Stromal cell of bone marrow (primary cell): ENCODE measurements at places on chromosomes 11 and 22.

- DNase-seq = no peak
Observed at GRCh38 chr11:35609656-35610055, 8.6 kb upstream of the FJX1 start.

DNA sequence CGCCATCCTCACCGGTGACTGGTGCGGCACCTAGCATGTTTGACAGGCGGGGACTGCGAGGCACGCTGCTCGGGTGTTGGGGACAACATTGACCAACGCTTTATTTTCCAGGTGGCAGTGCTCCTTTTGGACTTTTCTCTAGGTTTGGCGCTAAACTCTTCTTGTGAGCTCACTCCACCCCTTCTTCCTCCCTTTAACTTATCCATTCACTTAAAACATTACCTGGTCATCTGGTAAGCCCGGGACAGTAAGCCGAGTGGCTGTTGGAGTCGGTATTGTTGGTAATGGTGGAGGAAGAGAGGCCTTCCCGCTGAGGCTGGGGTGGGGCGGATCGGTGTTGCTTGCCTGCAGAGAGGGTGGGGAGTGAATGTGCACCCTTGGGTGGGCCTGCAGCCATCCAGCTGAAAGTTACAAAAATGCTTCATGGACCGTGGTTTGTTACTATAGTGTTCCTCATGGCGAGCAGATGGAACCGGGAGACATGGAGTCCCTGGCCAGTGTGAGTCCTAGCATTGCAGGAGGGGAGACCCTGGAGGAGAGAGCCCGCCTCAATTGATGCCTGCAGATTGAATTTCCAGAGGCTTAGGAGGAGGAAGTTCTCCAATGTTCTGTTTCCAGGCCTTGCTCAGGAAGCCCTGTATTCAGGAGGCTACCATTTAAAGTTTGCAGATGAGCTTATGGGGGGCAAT is 1.1 kb downstream of the NEAT1 start:
- DNase-seq = no peak

DNA sequence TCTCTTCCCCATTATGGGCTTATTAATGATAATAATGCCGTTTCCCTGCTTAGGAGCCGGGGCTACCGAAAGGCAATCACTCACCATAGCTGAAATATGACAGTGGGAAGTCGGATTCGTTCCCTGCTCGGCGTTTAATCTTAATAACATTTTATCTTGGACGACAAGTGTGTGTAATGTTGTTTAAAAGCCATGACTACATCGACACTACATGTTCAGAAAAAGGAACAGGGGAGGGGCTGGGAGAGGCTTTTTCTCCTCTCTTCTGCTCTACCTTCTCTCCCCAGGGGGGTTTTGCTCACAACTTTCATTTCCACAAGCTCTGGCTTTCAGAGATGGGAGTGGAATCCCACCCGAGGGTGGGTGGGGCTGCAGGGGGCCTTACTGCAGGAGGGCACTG is 105.5 kb downstream of the DSCAML1 start:
- DNase-seq = no peak

DNA sequence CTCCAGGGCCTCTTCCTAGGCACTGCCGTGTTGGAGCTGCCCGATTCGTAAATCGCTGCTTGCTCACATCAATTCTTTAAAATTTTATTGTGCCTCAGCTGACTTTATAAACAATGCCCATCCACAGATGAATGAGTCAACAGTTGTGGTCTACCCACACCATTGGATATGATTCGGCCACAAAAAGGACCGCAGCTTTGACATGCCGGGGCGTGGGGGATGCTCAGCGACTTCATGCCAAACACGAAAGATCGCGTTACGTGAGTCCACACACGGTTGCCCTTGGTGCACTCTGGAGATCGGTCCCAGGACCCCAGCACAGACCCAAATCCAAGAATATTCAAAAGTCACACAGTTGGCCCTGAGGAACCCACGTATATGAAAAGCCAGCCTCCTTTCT is 195.7 kb downstream of the CTTN start:
- no peak for DNase-seq

GRCh38 chr22:25347752-25348102 is 128.3 kb downstream of the CRYBB2 start:
- DNase-seq = no peak

GRCh38 chr11:107547961-107548360 is 17.6 kb downstream of the ALKBH8 start:
- no peak for DNase-seq

DNA sequence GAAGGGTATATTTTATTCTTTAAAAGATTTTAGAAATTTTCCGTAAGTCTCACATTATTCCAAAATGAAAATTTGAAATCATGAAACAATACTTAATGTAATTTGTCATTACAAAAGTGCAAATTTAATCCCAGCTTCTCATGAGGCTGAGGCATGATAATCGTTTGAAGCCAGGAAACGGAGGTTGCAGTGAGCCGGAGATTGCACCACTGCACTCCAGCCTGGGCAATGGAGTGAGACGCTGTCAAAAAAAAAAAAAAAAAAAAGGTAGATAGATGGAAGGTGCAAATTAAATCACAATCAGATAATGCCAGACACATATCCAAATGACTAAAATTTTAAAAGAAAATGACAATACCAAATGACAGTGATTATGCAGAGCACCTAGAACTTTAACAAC is 644.2 kb downstream of the FAM181B start:
- DNase-seq = no peak

DNA sequence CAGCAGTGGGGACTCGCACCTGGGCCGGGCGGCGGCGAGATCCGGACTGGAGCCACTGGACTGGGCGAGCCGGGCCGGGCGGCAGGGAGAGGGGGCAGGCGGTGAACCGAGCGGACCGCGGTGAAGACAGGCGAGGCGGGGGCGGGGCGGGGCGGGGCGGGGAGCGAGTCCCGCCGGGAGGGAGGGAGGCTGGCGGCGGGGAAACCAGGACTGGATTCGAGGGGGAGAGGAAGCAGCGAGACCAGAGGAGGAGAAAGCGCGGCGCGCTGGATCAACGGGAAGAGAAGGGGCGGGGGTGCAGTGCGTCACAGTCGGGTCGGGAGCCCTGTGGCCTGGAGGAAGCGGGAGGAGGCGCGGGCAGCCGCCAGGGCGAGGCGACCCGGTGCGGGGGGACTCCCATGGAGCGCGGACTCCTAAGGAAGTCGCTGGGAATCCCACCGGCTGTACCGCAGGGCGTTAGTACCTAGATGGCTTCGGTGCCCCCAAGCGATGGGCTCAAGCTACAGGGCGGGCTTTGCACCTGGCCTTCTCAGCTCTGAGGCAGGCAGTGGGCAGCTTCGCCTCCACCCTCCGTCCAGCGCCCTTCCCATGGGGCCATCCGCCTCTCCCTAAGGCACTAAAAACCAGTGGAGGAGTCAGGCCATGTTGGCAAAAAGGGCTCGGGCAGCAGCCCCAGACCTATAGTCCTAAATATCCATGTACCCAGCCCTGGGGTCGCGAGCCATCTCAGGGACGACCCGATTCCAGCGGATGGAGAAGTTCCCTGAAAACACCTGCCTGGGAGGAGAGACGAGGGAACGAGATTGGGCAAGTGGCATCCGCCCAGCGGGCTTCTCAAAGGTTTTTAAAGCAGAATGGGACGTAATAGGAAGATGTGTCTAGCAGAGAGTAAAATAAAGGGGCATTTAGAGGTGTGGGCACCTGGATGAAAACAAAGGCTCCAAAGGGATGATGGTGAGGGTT is at the start of gene TMEM121B:
Gene TMEM121B, minus strand, starts transcription at position 128 of the 963 bp plus-strand sequence. CDS start 233 bp downstream, outside the sequence.
- DNase-seq = peak; percentile 11

DNA sequence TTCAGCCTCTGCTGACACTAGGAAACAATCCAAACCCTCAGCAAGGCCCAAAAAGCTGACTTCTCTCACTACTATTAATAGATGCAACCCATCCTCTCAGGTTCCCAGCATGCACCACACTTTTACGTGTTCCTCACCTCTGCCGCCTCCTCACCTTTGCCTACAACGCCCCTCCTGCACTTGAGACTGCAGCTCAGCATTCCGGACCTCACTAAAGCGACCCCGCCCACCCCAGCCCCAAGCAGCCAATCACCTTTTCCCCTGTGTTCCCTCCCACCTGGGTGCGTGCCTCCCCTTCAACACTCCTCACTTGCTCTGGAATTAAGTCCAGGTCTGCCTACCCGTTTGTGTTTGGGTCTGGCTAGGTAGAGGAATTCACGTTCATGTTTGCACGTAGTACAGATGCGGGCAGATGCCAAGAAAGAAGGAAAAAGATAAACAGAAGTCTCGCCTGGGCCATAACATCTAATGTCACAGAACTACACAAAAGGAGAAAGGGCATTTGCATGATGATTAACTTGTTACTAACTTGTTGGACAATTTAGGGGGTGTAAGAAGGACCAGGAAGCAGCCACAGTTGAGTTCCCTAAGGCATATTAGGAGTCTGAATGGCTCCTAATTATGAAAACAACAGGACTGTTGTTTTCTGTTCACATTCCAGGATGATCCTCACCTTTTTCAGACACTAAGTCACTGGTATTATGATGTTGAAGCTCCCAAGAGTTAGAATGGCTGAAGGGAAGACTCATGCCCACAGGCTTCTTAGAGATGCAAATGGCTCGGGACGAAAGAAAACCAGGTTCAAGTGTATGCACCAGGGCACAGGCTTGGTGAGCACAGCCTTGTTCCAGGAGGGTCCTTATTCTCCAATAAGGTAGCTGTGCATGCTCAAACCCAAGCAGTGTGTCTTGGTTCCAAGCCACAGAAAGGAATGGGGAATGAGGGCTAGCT is 102.2 kb downstream of the MICAL3 start:
- DNase-seq = no peak

GRCh38 chr11:17991783-17992433 is 20.9 kb downstream of the SERGEF start:
- DNase-seq = peak; percentile 29

DNA sequence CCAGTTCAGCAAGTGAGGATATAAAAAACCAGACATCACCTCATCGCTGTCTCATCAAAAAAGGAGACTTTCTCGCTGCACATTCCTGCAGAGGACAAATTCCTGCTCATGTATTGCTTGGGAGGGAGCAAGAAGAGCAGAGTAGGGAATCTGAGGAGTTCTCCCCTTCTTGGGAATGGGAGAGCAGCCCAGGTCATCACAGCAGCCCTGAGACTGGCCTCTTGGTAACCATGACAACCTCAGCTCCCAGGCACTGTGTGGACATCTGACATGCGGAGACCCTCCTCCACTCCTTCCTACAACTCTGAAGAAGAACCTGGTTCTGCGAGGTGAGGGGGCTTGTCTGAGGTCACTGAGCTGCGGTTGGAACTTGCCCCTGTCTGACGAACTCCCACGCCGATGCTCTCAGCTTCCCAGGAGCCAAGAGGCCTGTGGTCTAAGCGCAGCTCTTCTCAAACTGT is 17.9 kb downstream of the RFPL1 start:
- no peak for DNase-seq

- no peak for DNase-seq
Observed at GRCh38 chr11:83140691-83141455, 16.1 kb upstream of the PCF11 start.

- no peak for DNase-seq
Observed at GRCh38 chr11:60948250-60948649, 3.7 kb downstream of the SLC15A3 start.

DNA sequence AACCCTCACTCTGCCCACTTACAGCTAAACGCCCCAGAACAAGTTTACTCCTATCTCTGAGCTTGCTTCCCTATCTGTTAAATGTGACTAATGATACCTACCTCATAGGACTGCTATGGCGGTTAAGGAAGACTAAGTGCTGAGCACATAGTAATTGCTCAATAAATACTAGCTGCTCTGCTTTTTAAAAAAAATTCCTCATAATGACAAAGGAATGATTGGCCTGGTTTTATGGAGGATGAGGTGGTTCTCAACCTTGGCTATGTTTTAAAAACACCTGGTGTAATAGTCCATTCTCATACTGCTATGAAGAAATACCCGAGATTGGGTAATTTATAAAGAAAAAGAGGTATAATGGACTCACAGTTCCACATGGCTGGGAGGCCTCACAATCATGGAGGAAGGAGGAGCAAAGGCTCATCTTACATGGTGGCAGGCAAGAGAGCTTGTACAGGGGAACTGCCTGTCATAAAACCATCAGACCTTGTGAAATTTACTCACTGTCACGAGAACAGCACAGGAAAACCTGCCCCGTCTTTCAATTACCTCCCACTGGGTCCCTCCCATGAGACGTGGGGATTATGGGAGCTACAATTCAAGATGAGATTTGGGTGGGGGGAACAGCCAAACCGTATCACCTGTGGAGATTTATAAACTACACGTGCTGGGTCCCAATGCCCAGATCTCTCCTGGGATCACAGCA is 127.2 kb upstream of the SYT13 start:
- no peak for DNase-seq

DNA sequence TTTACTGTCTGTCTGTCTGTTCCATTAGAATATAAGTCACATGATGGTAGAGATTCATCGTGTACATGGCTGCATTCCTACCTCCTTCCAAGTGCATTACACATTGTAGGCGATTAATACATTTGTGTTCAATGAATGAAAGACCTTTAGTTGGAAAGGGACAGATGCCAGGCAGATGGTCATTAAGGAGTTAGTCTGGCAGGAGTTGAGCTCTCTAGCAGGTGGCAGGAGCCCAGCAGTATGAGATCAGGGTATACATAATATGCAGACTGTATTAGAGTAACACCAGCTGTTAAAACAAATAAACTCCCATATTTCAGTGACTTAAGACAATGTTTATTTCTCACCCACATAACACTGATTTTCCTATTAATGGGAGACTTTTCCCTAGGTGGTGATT is 147.7 kb upstream of the LARGE1 start:
- no peak for DNase-seq

DNA sequence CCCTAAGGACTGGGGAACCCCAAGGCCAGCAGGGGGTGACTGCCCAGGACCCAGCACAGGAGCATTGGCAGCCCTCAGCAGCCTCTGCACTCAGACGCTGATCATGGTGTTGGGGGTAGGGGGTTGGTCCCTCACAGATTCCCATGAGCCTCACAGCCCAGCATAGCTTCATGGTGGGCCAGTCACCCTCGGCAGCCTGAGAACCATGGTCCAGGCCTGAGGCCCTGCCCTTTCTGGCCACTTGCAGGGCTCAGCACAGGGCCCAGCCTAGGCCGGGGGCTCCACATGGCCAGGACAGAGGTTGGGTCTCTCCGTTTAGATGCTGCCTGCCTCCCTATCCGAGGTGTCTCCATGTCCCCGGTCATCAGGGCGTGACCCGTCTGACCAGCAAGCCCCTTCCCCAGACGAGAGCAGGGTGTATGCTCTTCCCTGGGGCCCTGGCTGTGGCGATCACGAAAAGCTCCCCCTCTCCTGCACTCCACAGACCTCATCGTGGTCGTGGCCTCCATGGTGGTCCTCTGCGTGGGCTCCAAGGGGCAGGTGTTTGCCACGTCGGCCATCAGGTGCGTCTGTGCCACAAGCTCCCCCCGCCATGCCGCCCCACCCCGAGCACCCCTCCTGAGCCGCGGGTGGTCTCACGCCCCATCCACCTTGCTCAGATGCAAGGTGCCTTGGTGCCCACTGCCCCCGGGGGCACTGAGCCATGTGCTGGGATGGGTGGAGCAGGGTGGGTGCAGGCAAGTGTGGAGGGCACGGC is 126.2 kb downstream of the KCNQ1 start:
- no peak for DNase-seq

GRCh38 chr22:44012162-44012561 is 11.9 kb upstream of the PARVB start:
- DNase-seq = no peak

- DNase-seq = peak; percentile 96
Observed at GRCh38 chr11:19432370-19433061, 191.8 kb upstream of the E2F8 start.
